CD4-positive, alpha-beta T cell (primary cell): ENCODE measurements at places on chromosomes 4 and X.

DNA sequence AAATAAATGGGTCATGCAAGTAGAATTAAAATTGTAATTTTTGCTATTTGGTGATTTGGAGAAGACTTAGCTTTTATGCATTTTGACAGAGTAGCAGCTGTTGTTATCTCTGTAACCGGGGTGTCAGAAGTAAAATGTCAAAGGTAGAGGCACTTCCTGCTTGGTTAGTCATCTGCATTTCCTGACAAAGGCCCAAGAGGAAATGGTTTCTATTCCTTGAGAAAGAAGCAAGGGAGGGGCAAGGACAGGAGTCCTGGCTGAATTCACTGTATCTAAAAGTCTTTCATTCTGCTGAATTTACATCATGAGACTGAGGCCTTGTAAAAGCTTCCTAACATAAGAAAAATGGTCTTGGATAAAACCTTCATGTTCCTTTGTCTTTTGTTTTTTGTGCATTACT lies 550.9 kb upstream of the BOD1L1 start:
- DNase-seq: no peak

- DNase-seq: peak; percentile 3
Observed at GRCh38 chrX:65926095-65927019, 113.5 kb downstream of the VSIG4 start.

DNA sequence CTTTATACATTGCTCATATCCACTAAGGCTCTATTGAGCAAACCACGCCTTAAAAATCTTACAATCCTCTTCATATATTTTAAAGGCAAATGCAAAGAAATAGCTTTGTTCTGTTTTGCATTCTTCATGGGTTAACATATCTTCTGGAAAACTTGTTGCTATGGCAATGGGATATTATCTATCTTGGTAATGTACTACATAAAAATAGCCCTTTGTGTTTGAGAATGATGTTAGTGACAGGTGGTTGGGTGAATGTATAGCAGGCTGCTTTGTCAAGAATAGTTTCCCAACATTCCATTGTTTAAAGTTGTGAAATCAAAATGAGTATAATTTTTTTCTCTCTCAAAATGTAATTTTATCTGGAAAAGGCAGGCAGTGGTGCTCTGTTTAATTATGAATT lies 16.8 kb downstream of the REPS2 start:
- no peak for DNase-seq

- DNase-seq: no peak
Observed at GRCh38 chr4:110119337-110119736, 79.1 kb downstream of the ELOVL6 start.

GRCh38 chrX:39439906-39440798 lies 638.9 kb downstream of the MID1IP1 start:
- DNase-seq: no peak

GRCh38 chrX:85111347-85111746 lies 107.7 kb downstream of the APOOL start:
- DNase-seq: no peak

DNA sequence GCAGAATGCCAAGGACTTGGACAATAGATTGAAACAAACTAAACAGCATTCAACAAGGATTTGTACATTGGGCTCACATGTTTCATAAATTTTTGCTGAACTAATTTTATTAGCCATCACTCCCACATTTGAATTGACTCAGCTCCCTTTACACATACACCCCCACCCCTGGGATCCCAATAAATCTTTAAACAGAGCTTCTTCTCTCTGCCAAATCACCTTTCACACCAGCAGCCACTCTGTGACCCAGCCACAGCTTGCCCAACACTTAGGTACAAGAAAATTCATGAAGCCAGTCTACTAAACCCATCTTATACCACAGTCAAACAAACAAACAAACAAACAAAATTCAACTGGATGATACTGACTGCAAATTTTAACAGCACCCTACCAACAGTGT lies 21.6 kb downstream of the PHKA2 start:
- DNase-seq: no peak

- DNase-seq: no peak
Observed at GRCh38 chrX:49187028-49187394, 838 bp upstream of the PRICKLE3 start.

DNA sequence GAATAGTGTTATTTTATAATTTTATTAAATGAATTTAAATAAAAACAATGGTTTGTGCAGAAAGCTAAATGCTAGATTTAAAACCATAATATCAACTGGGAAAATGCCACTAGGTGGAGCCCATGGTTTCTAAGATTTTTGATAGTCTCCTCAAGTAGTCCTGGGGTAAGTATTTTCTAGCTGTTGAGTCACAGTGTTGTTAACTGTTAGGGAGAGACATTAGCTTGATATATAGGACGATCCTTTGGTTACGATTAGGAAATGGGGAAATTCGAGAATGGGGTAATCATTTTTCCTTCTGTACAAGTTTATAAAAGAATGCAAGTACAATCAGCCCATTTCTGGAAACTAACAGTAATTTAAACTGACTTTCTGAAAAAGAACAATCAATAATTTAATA lies 378.4 kb downstream of the ANKRD50 start:
- no peak for DNase-seq

- DNase-seq: no peak
Observed at GRCh38 chr4:47084111-47084510, 52.7 kb downstream of the GABRB1 start.

DNA sequence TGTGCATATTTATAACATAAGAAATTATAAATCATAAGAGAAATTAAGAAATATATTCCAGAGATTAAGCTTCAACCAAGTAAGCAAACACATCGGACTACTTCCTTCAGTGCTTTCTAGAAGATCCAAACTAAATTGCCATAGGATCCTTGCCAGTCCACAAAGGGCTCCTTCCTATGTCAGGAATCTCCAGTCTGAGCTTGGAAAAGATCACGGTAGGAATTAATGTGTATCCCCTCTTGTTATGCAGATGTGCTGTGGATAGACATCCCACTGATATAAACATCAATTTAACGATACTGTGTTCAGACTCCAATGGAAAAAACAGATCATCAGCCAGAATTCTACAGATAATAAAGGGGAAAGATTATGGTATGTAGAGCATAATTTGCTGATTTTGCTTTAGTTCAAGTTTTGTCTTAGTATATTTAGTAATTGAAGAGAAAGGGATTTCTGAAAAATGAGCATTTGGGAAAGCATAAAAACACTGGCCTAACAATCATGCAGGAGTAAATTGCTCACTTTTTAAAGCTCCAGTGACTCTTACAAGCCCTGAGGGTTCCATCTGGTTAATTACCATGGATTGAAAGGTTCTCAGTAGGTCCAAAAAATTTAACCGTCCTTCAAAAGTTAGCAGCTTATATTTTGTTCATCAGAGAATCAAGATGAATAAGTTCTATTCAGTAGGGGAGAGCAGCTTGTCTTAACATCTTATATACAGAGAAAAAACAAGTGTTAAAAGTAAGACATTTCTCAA lies 65.9 kb downstream of the HHIP start:
- no peak for DNase-seq

DNA sequence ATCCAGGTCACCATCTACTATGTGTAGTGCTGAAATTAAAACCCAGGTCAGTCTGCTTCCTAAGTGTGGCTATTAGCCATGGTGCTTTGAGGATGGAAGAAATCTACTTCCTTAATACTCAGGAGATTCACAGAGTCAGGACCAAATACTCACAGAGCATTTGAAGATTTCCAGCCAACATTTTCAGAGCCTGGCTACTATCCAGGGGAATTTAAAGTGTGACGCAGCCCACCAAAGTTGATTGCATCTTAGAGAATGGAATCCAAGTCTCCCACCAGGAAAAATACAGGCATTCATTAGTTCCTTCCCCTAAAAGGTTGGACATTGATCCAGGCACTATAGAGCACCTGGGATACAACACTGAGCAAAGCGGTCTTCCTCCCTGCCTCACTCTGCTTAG lies 83.8 kb downstream of the HS3ST1 start:
- DNase-seq: no peak

DNA sequence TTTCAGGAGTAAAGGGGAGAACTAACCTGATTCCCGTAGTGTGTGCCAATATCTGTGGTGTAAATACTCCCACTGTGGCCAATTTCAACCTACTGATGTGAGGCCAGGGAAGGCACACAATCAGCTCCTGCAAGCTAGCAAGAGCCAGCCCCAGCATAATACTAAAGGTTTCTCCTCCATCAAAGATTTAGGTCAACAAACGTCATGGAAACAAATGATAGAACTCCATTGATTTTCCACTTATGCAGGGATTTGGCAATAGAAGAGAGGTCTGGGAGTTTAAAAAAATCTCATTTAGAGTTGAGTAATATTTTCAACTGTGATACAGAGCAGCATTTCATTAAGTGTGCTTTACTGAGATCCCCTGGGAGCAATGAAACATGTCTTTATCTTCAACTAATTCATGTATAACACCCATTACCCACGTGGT lies 15.8 kb upstream of the VEGFD start:
- no peak for DNase-seq

GRCh38 chr4:176153124-176153523 lies 42.3 kb downstream of the SPATA4 start:
- no peak for DNase-seq

DNA sequence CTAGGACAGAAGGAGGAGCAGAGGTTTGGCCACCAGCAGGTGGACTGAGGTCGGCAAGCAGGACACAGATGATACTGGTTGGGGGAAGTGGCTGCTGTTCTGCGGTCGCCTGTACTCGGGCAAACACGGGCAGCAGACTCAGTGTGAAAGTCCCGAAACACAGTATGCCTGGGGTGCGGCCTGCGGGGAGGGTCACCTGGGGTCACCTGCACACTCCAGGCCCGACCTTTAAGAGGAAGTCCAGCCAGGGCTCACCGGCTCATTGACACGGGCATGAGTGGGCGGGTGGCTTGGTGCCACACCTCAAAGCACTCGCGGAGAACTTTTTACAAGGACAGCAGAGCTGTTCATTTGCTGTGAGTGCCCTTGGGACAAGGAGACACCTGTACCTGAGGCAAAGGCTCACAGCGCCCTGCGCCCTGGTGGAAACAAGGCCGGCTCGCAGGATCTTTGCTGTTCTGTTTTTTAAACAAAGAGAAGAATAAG lies 71.5 kb upstream of the MXD4 start:
- DNase-seq: no peak

- DNase-seq: no peak
Observed at GRCh38 chrX:54093159-54093558, 48.9 kb upstream of the PHF8 start.

GRCh38 chrX:35842674-35843073 lies 44.5 kb downstream of the MAGEB16 start:
- DNase-seq: no peak

DNA sequence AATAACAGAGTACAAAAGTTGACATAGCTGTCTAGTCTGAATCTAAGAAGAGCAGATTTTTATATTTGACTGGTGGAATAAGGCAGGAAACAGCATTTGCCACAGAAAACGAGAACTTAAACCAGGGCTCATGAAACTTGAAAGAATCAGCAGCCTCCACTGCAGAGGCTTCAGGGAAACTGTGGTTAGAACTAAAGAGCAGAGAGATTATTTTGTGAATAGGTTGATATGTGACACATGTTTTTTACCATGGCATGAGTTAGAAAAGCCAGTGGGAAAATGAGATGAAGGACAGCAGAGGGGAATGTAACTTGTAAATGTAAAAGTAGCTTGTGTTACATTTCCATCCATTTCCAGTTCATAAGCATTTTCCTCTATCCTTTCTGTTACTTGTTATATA lies 63.7 kb upstream of the CAMK2D start:
- peak; percentile 57 for DNase-seq

GRCh38 chr4:114398410-114398809 lies 200.2 kb upstream of the UGT8 start:
- DNase-seq: no peak

DNA sequence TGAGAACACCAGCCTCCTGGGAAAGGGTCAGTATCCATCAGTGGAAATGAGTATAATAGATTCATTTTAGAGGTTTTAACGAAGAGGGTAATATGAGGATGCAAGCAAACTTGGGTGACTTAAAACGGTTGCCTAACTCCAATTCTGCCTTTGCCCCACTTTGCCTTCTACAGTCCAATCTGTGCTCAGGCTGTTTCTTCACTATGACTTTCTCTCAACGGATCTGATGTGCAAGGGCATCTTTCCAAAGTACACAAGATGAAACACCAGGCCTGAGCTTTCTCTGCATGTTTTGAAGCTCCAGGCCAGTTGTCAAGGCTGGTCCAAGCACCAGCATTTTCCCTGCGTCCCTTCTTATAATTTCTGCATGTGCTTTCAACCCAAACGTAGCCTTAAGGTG lies 68.0 kb upstream of the TMEM164 start:
- DNase-seq: no peak

DNA sequence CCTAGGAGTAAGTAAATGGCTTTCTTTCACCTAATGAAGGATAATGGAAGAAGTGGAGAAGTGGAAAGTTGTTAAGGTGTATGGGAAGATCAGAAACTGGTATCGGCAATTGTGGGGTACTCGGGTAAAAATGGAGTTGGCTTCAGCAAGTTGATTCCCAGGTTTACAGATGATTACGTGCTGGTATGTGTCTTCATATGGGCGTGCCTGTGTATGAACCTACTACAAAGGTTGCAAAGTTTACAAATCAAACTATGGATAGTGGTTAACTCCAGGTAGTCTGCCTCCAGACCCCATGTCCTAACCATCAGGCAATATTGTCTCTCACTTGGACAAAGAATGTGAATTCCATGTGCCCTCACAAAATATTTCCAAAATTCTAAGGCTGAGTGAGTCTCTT lies 773 bp downstream of the TLR3 start:
- no peak for DNase-seq

GRCh38 chrX:54177306-54177705 lies 5.7 kb downstream of the FAM120C start:
- no peak for DNase-seq

DNA sequence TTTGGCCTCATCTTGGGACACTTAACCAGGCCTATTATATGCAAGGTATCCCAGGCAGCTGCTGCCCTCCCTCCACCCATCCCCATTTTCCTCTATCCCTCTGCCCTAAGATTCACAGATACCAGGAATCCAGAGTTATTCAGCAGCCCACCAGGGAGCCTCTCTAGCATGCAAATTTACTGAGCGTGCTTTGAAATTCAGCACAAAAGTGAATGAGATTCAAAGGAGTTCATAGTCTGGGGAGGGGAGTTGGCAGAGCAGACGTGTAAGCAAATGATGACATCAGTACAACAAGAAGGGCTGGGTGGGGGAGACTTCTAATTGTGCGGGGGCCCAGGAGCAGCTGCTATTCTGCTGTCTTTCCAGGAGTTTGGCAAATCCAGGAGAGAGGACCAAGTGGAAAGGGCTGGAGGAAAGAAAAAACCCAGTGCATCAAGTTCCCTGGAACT lies 1.7 kb upstream of the MTM1 start:
- DNase-seq: no peak

GRCh38 chr4:183140911-183141320 lies 41.9 kb downstream of the WWC2 start:
- no peak for DNase-seq

GRCh38 chr4:140762202-140762601 lies 6.0 kb upstream of the TBC1D9 start:
- DNase-seq: no peak

DNA sequence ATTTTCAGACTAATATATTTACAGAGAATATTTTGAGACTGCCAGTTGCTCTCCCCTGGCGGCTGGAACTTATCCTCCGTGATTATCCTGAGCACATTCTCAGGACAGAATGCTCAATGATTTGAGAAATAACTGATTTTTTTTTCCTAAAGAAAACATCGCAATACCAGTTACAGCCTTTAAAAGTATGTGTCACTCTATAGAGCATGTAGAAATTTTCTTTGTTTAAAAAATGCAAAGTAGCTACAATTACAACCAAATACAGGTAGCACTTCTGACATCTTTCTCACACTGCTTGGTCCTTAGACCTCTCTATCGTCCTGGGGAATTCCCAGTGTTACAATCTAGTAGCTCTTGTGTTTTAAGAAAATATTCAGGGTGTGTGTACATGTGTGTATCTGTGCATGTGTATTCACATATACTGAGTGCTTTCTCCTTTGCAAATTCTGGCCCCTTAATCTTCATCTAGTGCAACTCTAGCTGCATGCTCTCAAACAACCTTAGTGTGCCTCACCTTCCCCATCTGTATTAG lies 13.8 kb downstream of the APBB2 start:
- DNase-seq: no peak
